ENCODE measurements at places on chromosomes 12 and 14. TPM values are rescaled to one million over a fixed set of nuclear protein-coding genes. Genes with fewer than 3 reads are reported as not detected.

Gene MYL2
- not detected for total RNA-seq

Gene LRP6
- 21.1 TPM for total RNA-seq

DNA sequence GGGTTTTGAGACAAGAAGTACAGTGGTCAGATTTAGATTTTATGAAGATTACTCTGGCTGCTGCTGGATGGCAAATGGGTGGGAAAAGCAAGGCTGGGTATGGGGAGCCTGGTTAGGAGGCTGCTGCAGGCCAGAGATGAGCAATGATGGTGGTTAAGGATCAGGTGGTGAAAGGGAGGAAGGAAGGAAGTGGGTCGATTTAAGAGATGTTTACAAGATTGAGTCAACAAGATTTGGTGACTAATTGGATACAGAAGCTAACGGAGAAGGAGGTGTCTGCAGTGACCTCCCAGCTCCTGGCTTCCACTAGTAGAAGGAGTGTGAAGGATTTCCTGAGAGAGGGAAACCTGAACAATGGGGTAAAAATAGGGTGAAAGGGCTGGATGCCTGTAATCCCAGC is 18.7 kb downstream of the NOS1 start:
- no peak for DNase-seq

DNA sequence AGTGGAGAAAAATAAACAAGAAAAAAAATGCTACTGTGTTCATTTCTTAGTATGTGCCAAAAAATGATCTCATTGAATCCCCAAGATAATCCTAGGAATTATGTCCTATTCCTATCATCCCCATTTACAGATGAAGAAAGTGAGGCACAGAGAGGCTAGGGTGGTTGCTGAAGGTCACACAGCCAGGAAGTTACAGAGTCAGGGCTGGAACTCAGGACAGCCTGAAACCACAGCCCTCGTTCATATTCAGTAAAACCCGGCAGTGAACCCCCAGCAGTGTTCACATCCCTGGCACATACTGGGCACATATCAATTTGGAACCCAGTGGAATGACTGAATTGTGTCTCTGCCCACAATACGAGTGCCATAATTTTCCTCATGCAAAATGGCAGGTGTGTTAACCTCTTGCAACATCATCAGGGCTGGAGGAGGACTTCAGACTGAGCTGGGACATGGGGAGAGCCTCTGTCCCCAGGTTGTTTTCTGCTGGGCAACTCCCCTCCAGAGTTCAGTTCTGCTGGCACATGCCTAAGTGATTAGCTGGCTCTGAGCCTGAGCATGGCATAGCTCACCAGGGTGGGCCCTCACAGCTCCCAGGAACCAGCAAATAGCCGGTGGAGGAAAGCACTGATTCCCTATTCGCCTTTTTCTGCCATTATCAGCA is 2.0 kb upstream of the PPP1CC start:
- no peak for DNase-seq
